Activated T-cell treated with anti-CD3 and anti-CD28 coated beads, Interleukin-2, amount 50 U/mL, for 72 hours (primary cell): ENCODE measurements at places on chromosomes 5 and 9.

- DNase-seq: no peak
Observed at GRCh38 chr5:6840136-6840793, 127.0 kb downstream of the TENT4A start.

DNA sequence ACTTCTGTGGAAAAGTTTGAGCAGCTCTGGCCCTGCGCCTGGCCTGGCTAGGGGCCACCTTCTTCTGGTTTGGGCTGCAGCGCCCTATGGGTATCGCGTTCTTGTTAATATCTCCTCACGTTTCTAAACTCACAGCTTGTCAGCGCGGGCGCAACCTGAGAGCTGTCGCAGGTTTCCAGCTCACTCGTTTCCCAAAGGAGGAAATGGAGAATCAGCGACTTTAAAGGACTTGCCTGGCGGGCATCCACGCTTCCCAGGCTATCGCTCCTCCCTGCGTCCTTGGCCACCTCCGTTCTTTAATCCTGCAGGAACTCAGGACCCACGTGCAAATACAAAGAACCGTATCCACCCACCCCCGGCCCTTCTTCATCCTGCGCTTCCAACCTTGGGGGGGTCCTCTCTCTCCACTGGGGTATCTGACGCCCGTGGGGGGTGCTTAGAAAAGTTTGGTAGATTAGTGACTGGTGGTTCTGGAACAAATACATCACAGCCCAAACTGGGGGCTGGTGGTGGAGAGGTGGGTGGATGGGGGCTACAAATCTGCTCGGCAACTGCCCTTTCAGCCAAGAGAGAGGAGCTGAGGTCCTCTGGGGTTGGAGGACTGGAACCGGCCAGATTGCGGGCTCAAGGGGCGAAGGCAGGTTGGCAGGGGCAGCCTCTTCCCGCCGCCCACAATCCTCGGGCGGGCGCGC lies 578 bp upstream of the PSAT1 start:
- peak; percentile 24 for DNase-seq

GRCh38 chr5:174111287-174111973 lies 65.9 kb downstream of the NSG2 start:
- DNase-seq: no peak

DNA sequence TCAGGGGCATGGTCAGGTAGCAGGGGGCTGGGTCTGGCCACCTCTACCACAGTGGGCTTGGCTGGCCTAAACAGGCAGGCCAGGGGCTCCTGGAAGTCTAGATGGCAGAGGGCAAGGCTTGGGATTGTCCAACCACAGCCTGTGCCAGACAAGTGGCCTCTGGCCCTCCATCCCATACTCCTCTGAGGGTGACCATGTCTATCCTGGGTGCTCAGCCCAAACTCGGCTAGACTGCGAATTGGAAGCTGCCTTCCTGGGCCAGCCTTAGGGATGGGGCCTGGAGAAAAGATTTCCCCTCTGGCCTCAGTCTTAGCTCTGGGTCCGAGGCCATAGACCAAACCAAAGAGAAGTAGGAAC lies 110.5 kb downstream of the PHF2 start:
- no peak for DNase-seq

DNA sequence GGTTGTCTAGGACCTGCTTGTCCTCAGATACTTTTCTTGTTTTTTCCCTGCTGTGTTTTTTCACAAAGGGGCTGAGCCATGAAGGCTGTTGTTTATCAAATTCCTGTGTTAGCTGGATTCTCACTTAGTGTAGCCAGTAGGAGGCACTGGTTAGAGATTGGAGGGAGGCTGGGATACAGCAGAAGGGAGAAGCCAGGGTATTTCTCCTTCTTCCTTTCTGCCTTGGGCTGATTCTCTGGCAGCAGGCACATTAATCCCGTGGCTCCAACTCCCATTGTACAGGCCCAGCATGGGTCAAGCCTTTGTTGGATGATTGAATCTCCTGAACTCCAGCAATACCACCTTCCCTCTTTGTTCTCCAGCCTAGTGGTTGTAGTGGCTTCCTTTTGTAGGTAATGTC lies 46.4 kb upstream of the FAM170A start:
- no peak for DNase-seq
